ENCODE measurements at places on chromosomes 6 and 20. TPM values are rescaled to one million over a fixed set of nuclear protein-coding genes. Genes with fewer than 3 reads are reported as not detected.

The MRAP2 gene
- not detected for total RNA-seq

The TBC1D32 gene
- total RNA-seq: 5.7 TPM

The GHRH gene
- not detected for total RNA-seq

The EDEM2 gene
- total RNA-seq: 18.0 TPM

The RBPJL gene
- total RNA-seq: not detected

The OPRM1 gene
- total RNA-seq: not detected

The ZBTB12 gene
- 3.5 TPM for total RNA-seq

The HCRTR2 gene
- total RNA-seq: not detected

The HMGCLL1 gene
- not detected for total RNA-seq

DNA sequence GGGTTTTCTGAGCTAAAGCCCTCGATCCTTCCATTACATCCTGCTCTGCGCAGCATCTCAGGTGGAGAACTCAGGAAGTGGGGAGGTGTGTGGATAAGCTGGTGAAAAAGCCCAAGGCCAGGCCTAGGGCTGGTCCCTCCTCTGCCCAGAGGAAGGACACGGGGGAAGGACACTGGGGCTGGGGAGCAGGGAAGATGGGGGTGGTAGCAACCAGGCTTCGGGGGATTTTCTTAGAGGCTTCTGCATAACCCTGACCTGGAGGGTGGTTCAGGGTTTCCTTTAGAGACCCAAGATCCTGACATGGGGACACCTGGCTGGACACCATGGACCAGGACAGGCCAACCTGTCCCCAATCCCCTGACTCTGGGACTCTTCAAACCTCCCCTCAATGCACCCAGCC lies 37.9 kb downstream of the SUN5 start:
- no peaks in the 10 kb centered on the region for H3K36me3 ChIP-seq
- no peaks in the 10 kb centered on the region for H3K27me3 ChIP-seq
- no peak overlapping the region for H3K27ac ChIP-seq
- no peak for DNase-seq

DNA sequence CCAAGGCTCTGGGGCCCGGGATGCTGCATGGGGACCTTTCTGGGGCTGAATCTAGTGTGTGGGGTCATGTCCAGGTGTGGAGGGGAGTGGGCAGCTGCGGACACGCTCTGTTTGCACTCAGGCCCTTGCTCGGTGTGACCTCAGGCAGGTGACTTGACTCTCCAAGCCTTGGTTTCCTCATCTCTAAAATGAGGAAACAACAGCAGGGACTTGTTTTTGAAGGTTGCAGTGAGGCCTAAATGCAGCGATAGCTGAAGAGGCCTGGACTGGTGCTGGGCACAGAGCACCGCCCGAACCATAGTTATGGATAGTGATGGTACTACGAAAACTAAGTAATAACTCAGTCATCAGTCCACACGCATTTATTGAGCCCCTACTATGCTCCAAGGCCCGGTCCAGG lies 91.8 kb downstream of the NOL4L start:
- no peaks in the 10 kb centered on the region for H3K4me1 ChIP-seq
- DNase-seq: no peak
- H3K4me3 ChIP-seq: no peak overlapping the region
- no peaks in the 10 kb centered on the region for H3K36me3 ChIP-seq
- H3K27me3 ChIP-seq: no peaks in the 10 kb centered on the region

DNA sequence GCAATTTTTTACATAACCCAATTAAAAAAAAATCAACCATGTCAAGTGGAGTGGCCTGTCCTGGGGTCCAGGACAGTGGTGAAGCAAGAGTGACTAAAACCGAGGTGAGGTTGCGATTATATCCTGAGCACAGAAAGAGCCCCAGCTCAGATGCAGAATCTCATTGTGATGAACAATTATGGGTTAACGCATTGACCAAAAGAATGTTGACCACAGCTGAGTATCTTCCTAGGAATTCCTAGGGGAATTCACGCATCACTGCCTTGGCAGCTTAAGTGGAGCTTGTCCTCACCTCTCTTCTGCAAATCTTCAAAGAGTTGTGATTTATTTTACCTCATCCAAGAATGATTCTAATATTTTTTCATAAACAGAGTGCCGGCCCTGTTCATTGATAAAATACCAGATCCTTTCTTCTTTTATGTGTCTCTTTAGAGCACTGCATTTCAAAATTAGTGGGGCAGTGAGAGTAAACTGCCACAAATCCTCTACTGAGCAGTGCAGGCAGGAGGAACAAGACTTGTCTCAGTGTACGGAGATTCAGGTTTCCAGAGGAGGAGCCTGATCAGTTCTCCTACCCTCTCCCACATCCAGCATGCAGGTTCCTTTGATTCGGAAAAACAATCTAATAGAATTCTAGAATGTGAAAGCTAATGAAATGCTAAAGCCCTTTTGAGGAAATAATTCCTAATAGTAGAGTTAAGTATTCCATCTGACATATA lies 60.1 kb upstream of the ZNF184 start:
- no peaks in the 10 kb centered on the region for H3K36me3 ChIP-seq
- no peaks in the 10 kb centered on the region for H3K27me3 ChIP-seq
- H3K27ac ChIP-seq: no peak overlapping the region
- H3K4me3 ChIP-seq: no peak overlapping the region

GRCh38 chr6:148385379-148385778 lies 42.7 kb downstream of the SASH1 start:
- no peak for DNase-seq
- no peak overlapping the region for H3K4me3 ChIP-seq
- H3K27ac ChIP-seq: no peak overlapping the region
- H3K4me1 ChIP-seq: no peaks in the 10 kb centered on the region
- H3K27me3 ChIP-seq: 0 out of 2 replicates have a peak, but pooled peaks cover 1% of the 10 kb centered on the region
- no peaks in the 10 kb centered on the region for H3K36me3 ChIP-seq

DNA sequence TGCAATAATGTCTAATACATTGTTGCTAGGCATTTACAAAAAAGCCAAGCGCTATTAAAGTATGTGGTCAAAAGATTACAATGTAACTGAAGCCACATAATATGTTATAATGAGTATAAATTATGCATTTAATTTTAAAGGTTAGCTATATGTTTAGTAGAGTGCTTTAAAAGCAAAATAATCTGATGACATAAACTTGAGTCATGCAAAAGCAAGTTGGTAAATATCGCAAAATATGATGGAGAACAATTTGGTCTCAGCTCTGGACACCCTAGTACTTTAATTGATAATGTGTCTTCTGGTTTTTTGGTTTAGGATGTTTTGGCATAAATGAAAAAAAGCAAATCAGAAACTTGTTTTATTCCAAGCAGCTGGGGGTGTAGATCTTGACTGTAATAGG lies 188.6 kb upstream of the RREB1 start:
- H3K27ac ChIP-seq: no peak overlapping the region
- no peak overlapping the region for H3K4me3 ChIP-seq
- no peaks in the 10 kb centered on the region for H3K27me3 ChIP-seq
- no peak for DNase-seq
- peaks cover 27% of the 10 kb centered on the region for H3K4me1 ChIP-seq

GRCh38 chr20:22924046-22924737 lies 110.9 kb upstream of the SSTR4 start:
- H3K36me3 ChIP-seq: no peaks in the 10 kb centered on the region
- no peak for DNase-seq

GRCh38 chr6:113888493-113888892 lies 31.3 kb downstream of the MARCKS start:
- H3K27me3 ChIP-seq: no peaks in the 10 kb centered on the region
- no peak for DNase-seq
- H3K4me3 ChIP-seq: no peak overlapping the region
- H3K36me3 ChIP-seq: no peaks in the 10 kb centered on the region

GRCh38 chr6:5623769-5624168 lies 362.5 kb downstream of the FARS2 start:
- no peak overlapping the region for H3K27ac ChIP-seq
- H3K36me3 ChIP-seq: no peaks in the 10 kb centered on the region

DNA sequence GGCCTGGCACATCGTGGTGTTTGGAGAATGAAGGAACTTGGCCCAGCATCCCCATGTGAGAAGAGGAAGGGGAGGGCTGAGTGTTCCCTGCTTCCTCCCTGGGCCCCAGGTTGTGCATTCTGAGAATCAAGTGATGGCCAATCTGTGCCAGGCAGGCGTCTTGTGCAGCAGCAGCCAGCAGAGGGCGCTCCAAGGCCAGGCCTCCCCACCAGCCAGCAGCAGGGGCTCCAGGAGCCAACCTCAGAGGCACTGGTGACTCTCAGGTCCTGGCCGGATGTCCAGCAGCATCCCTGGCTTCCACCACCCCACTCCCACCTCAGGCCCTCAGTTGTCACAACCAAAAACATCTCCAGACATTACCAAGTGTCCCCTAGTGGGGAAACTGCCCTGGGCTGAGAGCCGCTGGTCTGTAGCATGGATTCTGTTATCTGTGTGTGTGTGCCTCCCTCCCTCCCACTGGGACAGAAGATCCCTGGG lies 192.0 kb downstream of the PREX1 start:
- DNase-seq: no peak
- peaks cover 44% of the 10 kb centered on the region for H3K36me3 ChIP-seq
- no peak overlapping the region for H3K4me3 ChIP-seq
- H3K27me3 ChIP-seq: no peaks in the 10 kb centered on the region

Measured in GM12878 (cell line).